ENCODE measurements at places on chromosomes 5 and 9.

- no peak for DNase-seq
Measured at GRCh38 chr9:68532131-68532530, 8.6 kb downstream of the TMEM252 start.

DNA sequence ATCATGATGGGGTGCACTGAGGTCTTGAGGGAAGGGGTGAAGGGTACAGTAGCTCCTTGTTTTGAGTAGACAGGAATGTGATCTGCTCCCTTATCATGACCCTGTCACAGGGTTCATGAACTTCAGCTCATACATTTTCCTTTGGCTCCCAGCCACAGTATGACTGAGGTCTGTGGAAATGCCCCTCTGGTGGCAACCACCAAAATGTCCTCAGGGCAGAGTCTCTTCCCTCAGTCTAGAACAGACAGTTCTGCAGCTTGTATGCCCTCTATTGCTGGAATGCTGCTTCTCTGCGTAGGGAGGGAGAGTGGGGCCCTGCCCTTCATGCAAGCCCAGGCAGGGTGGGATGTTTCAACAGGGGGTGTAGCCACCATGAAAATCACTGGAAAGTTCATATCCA, 53.8 kb upstream of the SNCAIP start:
- no peak for DNase-seq

DNA sequence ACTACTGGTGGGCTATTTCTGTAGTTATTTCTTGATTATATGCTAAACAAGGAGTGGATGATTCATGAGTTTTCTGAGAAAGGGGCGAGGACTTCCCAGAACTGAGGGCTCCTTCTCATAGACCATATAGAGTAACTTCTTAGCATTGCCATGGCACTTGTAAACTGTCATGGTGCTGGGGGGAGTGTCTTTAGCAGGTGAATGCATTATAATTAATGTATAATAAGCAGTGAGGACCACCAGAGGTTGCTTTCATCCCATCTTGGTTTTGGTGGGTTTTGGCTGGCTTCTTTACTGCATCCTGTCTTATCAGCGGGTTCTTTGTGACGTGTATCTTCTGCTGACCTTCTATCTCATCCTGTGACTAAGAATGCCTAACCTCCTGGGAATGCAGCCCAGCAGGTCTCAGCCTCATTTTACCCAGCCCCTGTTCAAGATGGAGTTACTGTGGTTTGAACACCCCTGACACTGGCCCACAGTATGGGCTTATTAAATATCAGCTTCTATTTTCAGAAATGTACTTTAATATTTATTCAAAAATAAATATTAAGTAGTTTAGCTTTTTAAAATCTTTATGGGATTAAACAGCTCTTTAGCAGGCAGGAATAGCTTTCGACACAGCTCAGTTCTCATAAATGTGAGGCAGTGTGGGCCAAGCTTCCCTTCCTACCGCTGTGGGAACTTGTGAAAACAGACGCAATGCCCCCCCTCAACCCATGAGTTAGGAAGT, 44.4 kb downstream of the GALNT12 start:
- DNase-seq, result no peak

GRCh38 chr5:62354028-62354874, 48.2 kb downstream of the KIF2A start:
- DNase-seq, result peak; percentile 51

- DNase-seq, result no peak
Measured at GRCh38 chr5:77947041-77947428, 170.9 kb upstream of the TBCA start.

DNA sequence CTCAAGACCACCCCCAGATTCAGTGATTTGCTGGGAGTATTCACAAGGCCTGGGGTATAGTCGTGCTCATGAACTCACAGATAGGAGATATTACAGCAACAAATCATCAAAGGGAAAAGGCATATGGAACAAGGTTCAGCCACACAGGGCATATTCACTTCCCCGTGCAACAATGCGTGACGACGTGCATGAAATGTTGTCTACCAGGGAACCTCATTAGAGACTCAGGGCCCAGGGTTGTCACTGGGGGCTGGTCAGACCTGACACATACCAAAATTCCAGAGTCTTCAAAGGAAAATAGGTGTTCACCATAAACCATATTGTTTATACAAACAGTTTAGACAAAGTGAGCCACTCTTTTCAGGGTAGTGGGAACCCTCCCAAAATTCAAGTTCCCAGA, 212.4 kb downstream of the RFK start:
- DNase-seq, result no peak

- DNase-seq, result no peak
Measured at GRCh38 chr5:11683666-11684065, 220.6 kb downstream of the CTNND2 start.

- no peak for DNase-seq
Measured at GRCh38 chr9:31103836-31104235, 1280.6 kb upstream of the ACO1 start.

GRCh38 chr9:39108145-39108544, 179.8 kb downstream of the CNTNAP3 start:
- no peak for DNase-seq

DNA sequence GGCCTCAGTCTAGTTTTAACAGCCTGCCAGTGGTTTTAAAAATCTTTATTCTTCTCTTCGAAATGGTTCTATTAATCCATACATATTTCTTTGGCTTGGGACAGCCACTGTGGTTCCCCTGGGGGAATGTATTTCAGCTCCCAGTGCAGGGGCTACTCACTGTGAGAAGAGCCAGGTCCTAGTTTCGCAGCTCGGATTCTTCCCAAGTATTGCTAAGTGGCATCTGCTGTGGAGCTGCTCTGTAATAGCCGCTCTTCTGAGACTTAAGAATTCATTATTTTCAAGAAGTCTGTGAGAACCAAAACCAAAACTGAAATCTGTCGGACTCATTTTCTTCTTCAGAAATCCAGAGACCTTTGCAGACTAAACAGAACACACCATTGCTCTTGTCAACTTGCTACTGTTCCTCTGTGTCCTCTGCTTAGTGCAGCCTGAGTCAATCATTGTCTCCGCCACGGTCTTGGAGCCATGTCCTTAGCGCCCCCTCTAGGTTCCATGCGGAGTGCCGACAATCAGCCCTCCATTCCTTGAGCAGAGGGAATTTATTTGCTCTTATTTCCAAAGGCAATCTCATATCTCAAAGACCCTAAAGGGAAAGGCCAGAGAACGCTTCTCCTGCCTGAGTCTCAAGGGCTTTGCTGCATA, 478.2 kb downstream of the SPATA31D1 start:
- peak; percentile 13 for DNase-seq

DNA sequence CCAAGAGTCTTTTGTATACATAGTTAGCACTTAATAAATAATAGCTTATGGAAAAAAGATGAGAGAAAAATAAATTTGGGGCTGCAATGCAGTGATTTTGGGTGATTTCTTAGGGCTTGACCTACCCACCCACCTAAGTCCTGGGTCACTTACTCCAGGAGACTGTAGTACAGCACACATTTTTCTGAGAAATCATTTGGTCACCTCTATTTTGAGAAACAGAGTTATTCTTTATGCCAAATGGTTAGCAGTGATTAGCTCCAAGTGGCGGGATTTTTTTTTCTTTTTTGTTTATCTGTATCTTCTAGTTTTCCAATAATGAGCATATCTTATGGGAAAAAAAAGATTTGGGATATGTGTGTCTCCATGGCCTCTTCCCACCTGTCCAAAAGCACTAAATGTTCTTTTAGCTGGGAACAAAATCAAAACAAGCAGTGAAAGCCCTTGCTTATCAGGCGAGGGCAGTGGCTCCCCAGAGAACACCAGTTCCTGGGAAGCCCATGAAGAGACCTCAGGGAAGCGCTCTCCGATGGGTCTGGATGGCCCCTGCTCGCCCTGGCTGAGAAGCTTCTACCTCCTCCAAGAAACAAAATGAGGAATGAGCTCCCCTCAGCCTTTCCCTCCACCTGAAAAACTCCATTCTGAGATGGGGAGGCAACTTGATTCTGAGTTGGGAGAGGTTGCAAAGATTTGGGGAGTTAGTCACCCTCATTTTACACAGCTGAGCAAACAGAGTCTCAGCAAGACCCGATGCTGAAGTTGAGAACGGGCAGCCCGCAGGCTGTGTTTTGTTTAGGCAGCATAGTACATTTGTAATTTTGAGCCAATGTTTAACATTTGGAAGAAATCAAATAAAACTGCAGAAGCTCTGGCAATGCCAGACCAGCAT, 69.9 kb downstream of the CYFIP2 start:
- no peak for DNase-seq

DNA sequence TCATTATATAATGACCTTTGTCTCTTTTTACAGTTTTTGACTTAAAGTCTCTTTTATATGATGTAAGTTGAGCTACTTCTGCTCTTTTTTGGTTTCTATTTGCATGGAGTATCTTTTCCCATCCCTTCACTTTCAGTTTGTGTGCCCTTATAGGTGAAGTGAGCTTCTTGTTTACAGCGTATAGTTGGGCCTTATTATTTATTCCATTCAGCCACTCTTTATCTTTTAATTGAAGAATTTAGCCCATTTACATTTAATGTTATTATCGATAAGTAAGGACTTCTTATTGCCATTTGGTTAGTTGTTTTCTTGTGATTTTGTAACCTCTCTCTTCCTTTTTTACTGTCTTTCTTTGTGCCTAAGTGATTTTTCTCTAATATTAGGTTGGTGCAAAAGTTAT, 117.3 kb downstream of the ADAMTSL1 start:
- DNase-seq, result no peak

DNA sequence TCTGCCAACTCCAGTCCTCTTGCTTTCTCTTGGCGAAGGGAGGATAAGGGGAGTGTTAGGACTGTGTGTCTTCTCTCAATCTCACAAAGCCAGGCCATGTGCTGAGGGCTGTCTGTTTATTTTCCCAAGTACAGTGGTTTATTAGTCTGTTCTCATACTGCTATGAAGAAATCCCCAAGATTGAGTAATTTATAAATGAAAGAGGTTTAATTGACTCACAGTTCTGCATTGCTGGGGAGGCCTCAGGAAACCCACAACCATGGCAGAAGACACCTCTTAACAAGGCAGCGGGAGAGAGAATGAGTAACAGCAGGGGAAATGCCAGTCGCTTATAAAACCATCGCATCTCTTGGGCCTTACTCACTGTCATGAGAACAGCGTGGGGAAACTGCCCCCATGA, 36.2 kb upstream of the CKS2 start:
- no peak for DNase-seq

GRCh38 chr5:56669534-56670483, 145.5 kb upstream of the MAP3K1 start:
- peak; percentile 48 for DNase-seq

DNA sequence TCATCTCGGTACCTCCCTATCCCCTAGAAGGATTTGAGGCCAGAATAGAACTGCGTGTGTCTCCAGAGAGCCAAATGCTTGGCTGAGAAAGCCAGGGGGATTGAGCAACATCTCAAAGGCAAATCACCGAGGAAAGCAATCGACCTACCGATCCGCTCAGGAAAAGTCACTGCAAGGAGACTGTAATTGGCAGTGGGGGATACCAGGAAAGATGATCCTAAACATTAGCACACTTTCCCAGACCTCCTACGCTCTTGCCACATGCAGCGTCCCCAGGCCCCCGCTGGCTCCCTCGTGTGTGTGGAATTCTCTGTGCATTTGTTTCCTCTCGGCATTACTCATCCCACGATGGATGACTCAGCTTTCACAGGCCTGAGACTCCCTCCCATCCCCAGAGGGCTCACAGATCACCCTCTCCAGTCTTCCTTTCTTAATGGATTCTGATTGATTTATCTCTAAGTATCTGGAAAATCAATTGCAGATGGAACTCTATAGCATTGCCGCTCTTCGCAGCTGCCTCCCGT, 82.2 kb upstream of the ICE1 start:
- DNase-seq, result peak; percentile 73

GRCh38 chr5:29811914-29812679, 1381.4 kb upstream of the CDH6 start:
- peak; percentile 31 for DNase-seq

DNA sequence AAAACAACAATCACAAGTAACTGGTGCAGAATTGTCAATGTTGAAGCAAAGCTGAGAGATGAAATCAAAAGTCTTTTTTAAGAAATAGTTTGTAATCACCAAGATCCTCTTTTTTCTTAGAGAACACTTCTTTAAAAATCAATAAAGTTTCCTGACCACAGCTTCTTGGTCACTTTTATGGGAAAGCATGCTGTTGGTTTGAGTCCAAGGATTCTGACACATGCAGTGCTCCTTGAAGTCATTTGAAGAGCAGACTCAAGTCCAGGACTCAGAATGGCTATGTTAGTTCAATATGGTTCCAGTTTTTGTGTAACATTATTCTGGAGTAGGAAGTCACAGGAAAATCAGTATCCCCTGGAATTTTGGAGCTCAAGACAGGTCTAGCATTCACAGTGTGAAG, 480.6 kb downstream of the NR2F1-AS1 start:
- DNase-seq, result no peak

GRCh38 chr5:28855626-28856025, 1817.2 kb upstream of the CDH9 start:
- DNase-seq, result no peak

GRCh38 chr9:93001031-93001430, 53.7 kb downstream of the FGD3 start:
- no peak for DNase-seq

- DNase-seq, result no peak
Measured at GRCh38 chr5:98318386-98318785, 455.1 kb upstream of the RGMB start.

GRCh38 chr9:121736934-121737462, 85.6 kb downstream of the DAB2IP start:
- peak; percentile 78 for DNase-seq

GRCh38 chr5:155700333-155700732, 626.6 kb upstream of the SGCD start:
- DNase-seq, result no peak

- no peak for DNase-seq
Measured at GRCh38 chr9:91958174-91958573, 8.1 kb upstream of the ROR2 start.

GRCh38 chr9:34686231-34686630, 4.8 kb downstream of the CCL19 start:
- no peak for DNase-seq

GRCh38 chr9:5801739-5802113, 31.2 kb downstream of the ERMP1 start:
- no peak for DNase-seq

- no peak for DNase-seq
Measured at GRCh38 chr9:8859416-8859815, 1059.8 kb upstream of the DMAC1 start.

- no peak for DNase-seq
Measured at GRCh38 chr5:67015541-67016191, 180.9 kb downstream of the CD180 start.

- no peak for DNase-seq
Measured at GRCh38 chr5:179165421-179166170, 105.4 kb downstream of the ZNF354C start.

- no peak for DNase-seq
Measured at GRCh38 chr5:38927470-38927869, 81.7 kb downstream of the OSMR start.

DNA sequence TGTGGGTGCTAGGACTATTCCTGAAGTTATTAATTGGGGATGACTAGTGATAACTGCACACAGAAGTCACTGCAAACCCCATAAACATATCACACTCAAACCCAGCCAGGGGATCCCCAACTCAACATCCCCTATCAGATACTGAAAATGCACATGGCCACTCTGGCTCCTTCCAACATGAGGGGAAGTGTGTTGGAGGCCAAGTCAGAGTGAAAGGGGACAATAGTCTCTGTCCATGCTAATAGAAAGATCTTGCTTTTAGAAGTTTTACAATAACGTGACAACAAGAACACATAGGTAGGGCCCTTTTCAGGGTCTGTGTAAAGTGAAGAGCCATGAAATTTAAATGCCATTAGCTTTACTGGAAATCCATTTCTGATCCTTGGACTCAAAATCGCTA, 98.8 kb upstream of the SEMA6A start:
- no peak for DNase-seq

GRCh38 chr5:147995846-147996245, 67.9 kb upstream of the SPINK5 start:
- DNase-seq, result no peak
